Stimulated activated CD8-positive, alpha-beta memory T cell treated with anti-CD3 and anti-CD28 coated beads, Interleukin-7, amount 100 ng/mL, for 24 hours (primary cell): ENCODE measurements at places on chromosomes 5 and 9.

- no peak for DNase-seq
Observed at GRCh38 chr5:167900340-167900935, 391.0 kb upstream of the WWC1 start.

GRCh38 chr9:27182421-27182820, 73.4 kb downstream of the TEK start:
- no peak for DNase-seq

DNA sequence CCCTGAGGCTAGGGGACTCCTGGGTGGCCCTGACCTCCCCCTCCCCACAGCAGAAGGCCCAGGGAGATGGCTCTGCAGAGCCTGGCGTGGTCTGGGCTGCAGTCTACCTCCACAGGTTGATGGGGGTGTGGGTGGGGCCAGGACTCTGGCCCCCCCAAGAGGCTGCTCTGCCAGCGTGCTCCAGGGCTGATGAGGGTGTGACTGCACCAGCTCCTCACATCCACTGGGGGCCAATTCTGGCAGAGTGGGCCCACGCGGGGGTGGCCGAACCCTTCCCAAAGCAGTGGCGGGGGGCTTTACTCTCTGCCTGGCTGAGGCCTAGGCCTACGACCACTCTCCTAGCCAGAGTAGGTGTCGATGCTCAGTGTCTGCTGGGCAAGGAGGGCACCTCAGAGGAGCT, 28.0 kb upstream of the UBAC1 start:
- DNase-seq = no peak

GRCh38 chr5:151675611-151676313, 11.0 kb downstream of the SPARC start:
- DNase-seq = no peak

DNA sequence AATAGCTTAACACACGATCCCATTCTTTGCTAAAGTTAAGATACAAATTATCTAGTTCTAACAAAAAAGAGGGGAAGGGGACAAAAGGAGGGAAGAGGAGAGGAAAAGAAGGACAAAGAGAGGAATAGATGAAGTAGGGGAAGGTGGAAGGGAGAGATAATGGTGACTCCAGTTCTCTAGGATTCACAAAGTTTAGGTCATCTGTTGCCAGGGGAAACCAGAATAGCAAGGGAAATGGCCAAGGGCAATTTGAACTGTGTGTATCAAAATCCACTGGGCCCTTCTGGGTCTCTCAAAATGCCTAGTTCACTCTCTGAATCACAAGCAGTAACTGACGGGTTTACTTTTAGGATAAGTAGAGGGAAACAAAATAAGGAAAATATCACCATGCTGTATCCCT, 7.6 kb downstream of the SLC24A2 start:
- DNase-seq = no peak

- DNase-seq = no peak
Observed at GRCh38 chr9:7150153-7150890, 392.5 kb downstream of the KDM4C start.

DNA sequence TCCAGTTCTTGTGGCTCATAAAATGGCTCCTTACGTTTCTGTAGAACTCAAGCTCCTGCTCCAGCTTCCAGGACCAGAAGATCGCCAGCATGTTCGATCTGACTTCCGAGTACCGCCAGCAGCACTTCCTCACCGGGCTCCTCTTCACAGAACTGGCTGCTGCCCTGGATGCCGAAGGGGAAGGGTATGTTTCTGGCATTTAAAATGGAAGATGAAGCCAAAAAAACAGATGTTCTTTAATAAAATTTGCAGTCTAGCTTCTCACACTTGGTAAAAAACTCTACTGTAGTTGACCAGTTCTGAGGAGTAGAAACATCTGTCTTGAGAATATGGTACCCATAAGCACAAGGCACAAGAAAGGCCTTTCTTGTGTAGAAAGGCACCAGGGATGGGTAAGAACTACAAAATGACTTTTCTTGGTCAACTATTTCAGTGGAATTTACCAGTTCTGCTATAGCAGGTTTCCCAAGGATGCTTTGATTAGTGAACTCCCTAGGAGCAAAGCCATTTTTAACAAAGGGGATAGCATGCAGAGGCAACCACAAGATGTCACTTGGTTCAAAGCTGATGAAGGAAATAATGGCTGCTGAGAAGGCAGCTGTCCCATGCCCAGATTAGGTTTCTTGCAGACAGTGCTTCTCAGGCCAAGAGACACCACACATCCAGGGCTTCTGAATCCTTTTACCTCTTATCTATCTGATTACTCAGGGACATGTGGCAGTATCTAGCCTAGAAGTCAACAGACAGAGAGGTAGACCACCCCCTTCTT, 192.4 kb downstream of the DOCK8 start:
- DNase-seq = no peak

DNA sequence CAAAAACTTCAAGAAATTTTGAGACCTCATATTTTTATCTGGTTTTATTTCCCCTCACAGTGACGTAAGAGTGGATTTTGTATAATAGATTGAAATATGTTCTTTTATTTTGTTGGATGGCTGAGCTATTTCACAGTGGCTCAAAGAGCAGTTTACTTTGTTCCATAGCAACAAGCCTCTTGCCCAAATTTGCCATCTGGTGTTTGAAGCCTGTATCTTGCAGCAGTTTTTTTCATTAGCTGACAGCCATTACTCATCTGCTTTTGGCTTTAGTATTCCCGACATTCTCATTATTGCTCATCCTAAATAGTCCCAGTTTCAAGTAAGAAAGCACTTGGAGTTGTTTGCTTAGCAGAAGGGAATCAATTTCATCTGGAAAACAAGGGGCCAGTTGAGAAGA, 36.3 kb downstream of the GDA start:
- DNase-seq = no peak

DNA sequence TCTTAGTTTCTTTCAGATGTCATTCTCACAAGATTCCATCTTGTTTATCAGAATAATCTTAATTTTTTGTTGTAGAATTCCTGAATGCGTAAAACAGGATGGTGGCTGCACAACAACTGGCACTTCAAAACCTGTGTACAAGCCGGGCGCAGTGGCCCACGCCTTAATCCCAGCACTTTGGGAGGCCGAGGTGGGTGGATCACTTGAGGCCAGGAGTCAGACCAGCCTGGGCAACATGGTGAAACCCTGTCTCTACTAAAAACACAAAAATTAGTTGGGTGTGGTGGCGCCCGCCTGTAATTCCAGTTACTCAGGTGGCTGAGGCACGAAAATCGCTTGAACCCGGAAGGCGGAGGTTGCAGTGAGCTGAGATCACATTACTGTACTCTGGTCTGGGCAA, 10.5 kb upstream of the CCNB1 start:
- DNase-seq = no peak

DNA sequence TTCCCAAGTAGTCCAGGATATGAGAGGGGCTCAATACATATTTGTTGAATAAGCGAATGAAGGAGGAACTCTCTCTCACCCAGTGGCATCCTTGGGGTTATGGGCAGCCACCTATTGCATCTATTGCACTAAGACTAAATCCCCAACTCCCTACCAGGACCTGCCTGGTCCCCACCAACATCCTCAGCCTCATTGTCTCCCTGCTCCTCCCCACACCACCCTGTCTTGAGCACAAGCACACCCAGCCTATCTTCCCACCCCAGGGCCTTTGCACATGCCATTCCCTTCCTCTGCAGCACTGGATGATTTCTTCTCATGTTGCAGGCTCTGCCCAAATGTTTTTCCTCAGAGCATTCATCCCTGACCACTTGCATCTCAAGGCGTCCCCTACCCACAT, 133.8 kb downstream of the BARX1 start:
- DNase-seq = no peak

DNA sequence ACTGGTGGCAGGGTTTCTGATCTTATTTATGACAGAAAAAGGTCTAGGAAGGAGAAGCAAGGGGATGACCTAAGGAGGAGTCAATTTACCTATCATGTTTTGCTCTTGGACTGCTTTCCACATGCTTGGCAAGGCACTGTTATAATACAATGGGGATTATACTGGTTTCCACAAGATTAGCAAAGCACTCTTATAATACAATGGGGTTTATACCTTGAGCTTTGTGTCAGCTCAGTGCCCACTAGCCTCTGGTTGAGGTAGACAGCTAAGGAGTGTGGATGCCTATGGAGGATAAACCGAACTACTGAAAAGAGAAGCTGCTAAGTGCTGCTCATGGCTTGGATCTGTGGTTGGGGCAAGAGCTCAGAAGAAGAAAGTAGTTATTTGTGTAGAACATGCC, 68.7 kb downstream of the MRPS27 start:
- no peak for DNase-seq

DNA sequence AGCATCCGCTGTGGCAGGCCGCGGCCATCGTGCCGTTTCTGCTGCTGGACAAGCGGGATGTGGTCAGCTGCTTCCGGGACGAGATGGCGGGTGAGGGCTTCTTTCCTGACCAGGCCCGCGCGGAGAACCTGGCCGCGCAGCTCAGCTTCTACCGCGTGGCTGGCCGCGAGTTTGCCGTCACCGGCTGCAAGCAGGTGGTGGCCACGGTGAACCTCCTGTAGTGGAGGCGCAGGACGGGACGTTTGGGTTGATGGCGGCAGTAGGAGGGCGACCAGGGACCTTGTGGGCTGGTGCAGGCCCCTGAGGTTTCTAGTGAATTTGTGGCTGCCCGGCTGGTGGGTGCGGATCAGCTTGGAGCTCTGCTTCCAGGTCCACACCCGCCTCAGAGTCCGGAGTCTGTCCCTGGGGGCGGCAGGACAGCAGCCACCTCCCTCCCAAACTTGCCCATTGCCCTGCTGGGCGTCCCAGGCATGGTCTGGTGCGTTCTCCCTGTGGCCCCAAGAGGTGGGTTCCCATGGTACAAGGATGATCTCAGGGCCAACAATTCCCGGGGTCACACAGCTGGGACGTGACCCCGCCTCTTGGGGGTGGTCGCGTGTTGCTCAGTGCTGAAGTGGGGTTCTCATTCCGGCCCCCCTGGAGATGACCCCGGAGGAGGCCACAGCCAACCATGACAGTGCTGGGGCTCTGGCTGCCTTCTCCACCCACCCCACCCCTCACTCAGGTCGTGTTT, 2.4 kb downstream of the TOR4A start:
- no peak for DNase-seq

GRCh38 chr5:173679909-173680630, 63.6 kb upstream of the BOD1 start:
- DNase-seq = no peak

GRCh38 chr9:86460216-86461002, 106.2 kb upstream of the TUT7 start:
- DNase-seq = no peak

- DNase-seq = no peak
Observed at GRCh38 chr9:4887556-4887955, 94.8 kb downstream of the RCL1 start.

DNA sequence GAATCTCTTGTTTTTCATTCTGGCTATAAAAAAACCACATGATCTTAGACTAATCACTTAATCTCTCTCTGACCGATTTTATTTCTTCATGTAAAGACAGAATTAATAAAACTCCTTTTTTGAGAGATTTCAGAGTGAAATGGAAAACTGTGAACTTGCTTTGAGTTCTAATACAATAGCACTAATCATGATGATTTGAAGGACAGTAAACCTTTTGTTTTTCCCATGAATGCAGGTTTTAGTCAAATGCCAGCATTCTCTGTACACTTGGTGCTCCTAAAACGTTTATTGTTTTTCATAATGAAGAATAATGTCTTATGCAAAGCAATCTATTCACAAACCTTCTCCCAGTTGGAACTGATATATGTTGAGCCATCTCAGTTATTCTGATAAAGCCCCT, 86.8 kb downstream of the SLC24A2 start:
- no peak for DNase-seq

- DNase-seq = no peak
Observed at GRCh38 chr9:9499546-9499945, 1113.3 kb downstream of the PTPRD start.

DNA sequence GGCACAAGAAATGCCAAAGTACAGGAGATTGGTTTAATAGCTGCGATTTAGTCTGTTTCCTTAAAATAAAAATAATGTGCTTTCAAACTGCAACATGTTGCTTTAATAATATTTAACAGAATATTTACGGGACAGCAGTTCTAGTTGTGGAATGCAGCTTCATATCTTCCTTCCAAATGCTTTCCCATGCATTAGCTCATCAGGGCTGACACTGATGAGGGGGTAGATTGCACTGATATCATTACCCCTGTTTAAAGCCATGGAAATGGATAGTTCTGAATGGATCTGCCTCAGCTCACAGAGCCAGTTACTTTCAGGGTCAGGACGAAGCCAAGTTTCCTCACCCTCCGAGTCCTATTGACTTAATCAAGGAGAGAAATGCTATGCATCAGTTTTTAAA, 93.2 kb upstream of the OSMR start:
- no peak for DNase-seq

DNA sequence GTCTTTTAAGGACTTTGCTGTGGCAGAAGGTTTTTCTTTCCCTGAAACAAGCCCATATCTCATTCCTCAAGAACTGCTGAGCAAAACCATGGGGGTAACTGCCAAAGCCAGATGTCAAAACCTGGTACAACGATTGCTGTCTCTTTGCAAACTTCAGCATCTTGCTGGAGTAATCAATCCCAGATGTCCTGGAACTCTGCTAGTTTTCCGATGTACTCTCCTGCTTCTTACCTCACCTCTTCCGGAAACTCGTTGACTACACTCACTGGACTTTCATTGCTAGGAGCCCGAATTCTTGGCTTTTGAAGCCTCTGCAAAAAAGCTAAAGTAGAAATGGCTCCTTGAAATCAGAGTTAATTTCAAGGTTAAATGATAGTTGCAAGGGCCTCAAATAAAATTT, 23.3 kb downstream of the RAD1 start:
- DNase-seq = no peak
